HAP-1 (cell line): ENCODE measurements at places on chromosomes 5 and 9.

- no peak for DNase-seq
Measured at GRCh38 chr9:120905315-120906164, 21.1 kb downstream of the TRAF1 start.

DNA sequence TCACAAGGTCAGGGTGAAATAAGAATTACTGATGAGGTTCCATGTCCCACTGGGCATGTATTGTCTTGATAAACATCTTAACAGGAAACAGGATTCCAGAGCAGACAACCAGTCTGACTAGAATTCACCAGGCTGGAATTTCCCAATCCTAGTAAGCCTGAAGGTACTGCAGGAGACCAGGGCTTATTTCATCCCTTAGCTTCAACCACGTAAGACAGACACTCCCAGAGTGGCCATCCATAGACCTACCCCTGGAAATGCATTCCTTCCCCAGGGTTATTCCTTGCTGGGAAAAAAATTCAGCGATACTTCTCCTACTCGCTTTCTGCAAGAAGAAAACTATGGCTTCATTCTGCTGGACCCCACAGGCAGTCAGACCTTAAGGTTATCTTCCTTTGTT is 785.4 kb downstream of the NR2F1-AS1 start:
- no peak for DNase-seq

- no peak for DNase-seq
Measured at GRCh38 chr5:178381921-178382695, 149.5 kb upstream of the PHYKPL start.

DNA sequence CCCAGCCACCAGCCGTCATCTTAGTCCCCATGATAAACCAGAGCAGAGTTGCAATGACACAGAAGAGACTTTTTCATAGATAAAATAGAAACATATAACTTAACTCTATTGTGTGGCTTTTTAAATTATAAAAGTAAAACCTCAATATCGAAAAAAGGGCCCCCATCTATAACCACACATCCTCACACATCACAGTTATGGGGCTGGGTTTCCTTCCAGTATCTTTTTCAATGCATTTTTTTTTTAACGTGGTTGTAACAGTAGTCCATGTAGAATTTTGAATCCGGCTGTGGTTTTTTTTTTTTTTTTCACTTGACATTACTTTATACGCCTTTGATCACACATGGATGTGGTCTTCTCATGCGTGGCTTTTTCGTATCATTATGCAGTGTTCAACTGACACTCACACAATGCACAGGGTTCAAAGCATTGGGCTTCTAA is 77.4 kb downstream of the CFAP77 start:
- no peak for DNase-seq

DNA sequence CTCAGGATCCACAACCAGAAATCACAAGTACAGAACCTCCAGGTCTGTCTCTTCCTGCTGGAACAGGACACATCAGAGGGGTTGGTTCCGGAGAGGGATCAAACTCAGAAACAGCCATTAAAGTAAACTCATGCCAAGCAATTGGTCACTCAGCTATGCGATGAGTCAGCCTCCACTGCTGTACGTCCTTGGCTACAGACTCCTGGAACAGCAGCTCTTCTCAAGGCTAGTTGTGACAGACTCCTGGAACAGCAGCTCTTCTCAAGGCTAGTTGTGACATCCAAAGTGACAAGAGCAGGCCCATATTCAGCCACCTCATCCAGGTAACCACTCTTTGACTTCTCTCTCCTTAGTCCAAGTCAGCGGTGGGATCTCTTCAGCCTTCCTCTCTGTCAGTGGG is at the start of gene SPINK13:
SPINK13 (plus strand) TSS at position 229 of the 400 bp plus-strand sequence. CDS start 1,279 bp downstream, outside the sequence.
- no peak for DNase-seq

DNA sequence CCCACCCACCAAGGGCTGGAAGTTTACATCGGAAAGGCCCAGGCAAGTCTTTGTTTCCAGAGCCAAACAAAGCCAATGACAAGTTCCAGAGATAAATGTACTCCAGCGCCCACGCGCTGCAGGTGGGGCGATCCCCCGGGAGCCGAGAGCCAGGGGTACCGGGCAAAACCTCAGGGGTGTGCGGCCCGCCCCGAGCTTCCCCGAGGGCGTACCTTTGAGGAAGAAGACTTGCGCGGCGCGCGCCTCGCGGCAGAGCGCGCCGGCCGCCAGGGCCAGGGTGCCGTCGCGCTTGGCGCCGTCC is 671 bp downstream of the DUSP1 start:
- no peak for DNase-seq

- DNase-seq: no peak
Measured at GRCh38 chr9:6484210-6484609, 71.2 kb downstream of the UHRF2 start.

GRCh38 chr5:57539281-57539701 is 56.7 kb upstream of the ACTBL2 start:
- DNase-seq: no peak

- DNase-seq: no peak
Measured at GRCh38 chr9:33472171-33472880, 1.4 kb downstream of the NOL6 start.

DNA sequence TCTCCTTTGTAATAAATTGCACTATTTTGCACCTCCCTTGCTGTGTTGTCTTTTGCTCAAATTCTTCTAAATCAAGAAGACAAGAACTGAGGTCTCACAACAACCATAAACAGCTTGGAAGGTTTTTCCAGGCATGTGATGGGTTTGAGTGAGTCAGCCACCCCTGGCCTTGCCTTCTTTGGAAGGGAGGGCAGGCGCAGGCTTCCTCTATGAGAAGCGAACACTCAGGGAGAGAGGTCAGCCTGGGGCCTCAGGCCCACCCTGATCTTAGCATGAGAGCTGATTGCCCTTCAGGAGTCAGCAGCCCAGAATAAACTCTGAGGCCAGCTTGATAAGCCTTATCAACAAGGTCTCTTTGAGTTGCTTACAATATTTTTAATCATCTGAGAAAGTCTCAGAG is 31.6 kb downstream of the S1PR3 start:
- no peak for DNase-seq

- DNase-seq: no peak
Measured at GRCh38 chr5:4017076-4017803, 421.6 kb downstream of the IRX1 start.

GRCh38 chr9:133958756-133959155 is 33.4 kb downstream of the VAV2 start:
- peak; percentile 43 for DNase-seq

DNA sequence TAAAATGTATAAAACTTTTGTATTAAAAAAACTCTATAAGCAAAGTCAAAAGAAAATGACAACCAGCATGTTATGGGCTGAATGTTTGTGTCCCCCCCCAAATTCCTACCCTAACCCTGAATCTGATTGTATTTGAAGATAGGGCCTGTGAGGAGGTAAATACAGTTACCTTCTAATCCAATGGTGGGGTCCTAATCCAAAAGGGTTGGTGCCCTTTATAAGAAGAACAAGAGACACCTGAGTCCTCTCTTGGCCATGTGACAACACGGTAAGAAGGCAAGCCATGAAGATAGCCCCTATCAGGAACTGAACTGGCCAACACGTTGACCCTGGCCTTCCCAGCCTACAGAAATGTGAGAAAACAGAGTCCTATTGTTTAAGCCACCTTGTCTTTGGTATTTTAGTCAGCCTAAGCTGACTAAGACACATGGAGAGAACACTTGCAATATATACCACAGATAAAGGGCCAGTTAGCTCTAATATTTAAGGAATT is 49.7 kb upstream of the AKNA start:
- DNase-seq: no peak

- DNase-seq: no peak
Measured at GRCh38 chr9:87957839-87958238, 16.5 kb downstream of the CDK20 start.

GRCh38 chr5:109692852-109693251 is 3.1 kb downstream of the MAN2A1 start:
- DNase-seq: peak; percentile 22

DNA sequence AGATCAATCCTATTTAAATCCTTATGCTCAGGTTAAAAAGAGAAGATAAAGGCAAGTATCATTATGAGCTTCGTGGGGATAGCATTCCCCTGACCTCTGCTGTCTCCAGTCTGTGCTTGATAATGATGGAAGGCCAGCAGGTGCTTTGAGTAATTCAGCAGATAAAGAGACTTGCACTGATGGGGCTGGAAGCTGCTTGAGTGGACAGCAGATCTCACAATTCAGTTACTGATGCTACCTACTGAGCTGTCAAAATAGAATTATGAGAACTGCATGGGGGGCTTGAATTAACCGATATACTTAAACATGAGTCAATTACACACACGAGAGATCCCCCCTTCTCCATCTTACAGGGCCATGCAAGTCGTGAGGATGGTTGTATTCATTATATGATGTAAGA is 107.7 kb upstream of the GPR151 start:
- DNase-seq: no peak

GRCh38 chr5:171168171-171168570 is 140.9 kb upstream of the TLX3 start:
- DNase-seq: no peak

- no peak for DNase-seq
Measured at GRCh38 chr5:150022681-150023080, 22.1 kb downstream of the HMGXB3 start.

DNA sequence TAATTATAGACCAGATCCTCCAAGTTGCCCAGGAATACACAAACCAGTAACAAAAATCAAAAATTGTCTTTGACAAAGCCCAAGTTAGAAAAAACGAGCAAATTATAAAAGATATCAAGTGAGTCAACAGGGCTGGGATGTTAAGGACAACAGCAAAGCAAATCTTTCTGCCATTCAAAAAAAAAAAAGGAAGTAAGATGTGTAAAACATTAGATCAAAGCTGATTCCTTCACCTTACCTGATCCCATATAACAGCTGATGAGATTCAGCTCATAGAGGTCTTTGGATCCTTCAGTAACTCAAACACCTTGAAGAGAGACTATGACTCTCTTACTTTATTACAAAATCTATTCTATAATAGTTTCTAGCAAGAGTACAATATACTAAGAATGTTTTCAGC is 100.9 kb downstream of the STRBP start:
- DNase-seq: no peak

- DNase-seq: no peak
Measured at GRCh38 chr5:78612227-78613150, 36.1 kb downstream of the LHFPL2 start.

DNA sequence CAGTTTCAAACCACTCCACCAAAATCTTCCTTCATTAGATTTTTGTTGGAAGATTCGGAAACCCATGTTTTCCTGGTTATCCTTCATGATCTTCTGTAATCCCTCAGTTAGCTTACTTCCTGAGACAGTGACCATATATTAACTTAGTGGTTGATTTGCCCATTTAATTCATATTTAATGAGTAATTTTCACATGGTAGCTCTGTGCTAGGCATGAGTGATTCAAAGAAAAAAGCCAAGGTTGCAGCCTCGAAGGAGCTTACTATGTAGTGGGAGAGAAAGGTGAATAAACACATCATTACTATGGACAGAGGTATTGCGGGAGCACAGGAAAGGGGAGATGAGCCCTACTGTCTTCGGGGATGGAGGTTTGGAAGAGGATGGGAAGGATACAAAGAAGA is 158.5 kb downstream of the TLE1 start:
- DNase-seq: no peak

GRCh38 chr5:139306197-139306596 is 12.7 kb downstream of the MATR3 start:
- no peak for DNase-seq

GRCh38 chr9:136499935-136500910 is 17.4 kb upstream of the SEC16A start:
- no peak for DNase-seq

- no peak for DNase-seq
Measured at GRCh38 chr9:33611358-33611757, 87.3 kb downstream of the ANKRD18B start.

- DNase-seq: no peak
Measured at GRCh38 chr9:107373809-107374208, 90.7 kb downstream of the RAD23B start.

- no peak for DNase-seq
Measured at GRCh38 chr9:110283751-110284150, 27.4 kb upstream of the TXN start.

- DNase-seq: no peak
Measured at GRCh38 chr9:71096421-71097108, 24.9 kb downstream of the TRPM3 start.

DNA sequence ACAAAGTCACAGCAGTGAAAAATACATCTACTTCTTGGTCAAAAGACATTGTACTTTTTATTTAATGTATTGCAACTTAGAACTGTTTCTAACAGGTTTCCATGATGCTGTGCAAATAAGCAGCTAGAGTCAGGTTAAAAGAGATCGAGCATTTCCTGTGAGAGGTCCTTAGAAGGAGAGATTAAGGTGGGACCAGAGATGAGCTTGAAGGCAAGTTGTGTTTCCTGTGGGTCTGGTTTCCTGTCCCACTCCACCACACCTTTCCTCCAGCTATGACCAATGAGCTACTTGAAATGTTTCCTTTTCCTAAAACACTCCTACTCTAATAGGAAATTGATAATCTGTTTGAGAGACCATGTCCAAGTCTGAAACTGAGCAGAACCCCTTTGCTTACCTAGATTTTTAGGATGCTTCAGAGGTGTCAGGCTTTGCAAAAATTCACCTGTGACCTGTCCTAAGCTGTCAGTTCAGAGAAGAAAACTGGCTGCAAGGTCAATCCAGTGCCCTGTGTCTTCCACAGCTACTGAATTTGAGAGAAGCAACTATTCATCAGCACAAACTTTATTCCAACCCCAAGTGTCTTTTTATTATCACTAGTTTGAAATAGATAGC is 13.1 kb upstream of the RLN1 start:
- no peak for DNase-seq

GRCh38 chr9:38129366-38129765 is 60.3 kb upstream of the SHB start:
- DNase-seq: no peak

DNA sequence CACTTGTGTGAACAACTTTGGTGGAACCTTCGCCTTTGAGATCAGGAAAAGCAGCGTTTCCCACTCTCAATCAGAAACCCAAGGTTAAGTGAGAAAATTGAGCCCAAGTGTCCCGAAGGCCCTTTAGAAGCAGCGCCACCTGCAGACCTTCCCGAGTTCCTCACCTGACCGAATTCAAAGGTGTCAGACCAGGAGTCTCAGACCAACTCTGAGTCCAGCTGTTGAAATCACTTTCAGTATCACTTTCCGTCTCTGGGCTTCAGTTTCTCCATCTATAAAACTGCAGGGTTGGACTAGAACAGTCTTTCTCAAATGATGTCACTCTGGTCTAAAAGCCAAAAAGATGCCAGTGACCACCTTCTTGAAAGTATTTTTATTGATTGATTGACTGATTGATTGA is 31.7 kb upstream of the GRHPR start:
- peak; percentile 67 for DNase-seq
